Iris pigment epithelial cell (primary cell): ENCODE measurements at places on chromosomes 1 and 21.
A peak's percentile ranks its signal among the peaks of the same experiment; 100 is the strongest.

GRCh38 chr1:43887748-43888147 is 45.9 kb upstream of the ARTN start:
- no peak for DNase-seq

- no peak for DNase-seq
Measured at GRCh38 chr1:118322331-118322730, 137.3 kb upstream of the SPAG17 start.

DNA sequence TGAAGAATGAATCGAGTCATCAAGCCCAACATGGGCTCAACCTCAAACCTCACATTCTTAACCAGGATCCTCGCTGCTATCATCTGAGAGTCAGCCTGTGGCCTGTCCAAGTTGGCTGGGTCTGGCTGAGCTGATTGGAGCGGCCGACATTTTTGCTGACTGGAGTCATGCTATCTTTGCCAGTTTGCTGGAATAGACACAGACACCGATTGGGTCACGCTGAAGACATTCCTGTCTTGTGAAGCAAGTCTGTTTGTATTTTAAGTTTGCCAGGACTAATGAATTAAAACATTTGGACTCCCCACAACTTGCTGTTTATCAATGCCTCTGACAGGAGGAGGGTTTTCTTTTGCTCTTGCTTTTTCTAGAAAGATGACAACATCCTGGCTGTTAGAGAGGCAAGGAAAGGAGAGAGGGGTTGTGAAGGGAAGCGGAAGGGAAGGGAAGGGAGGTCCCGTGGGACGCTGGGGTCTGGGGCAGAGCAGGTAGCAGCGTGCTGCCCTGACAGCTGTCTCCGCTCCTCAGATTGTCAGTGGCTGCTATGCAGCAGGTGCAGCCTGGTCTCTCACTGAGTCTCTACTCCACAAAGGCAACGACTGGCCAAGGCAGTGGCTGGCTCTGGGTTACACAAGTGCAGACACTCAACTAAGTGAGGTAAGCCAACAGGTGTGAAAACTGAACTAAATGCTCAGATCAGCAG is at the start of gene MAP3K7CL:
MAP3K7CL (plus strand) TSS at position 375 of the 700 bp plus-strand sequence. CDS start 2,701 bp downstream, outside the sequence.
- peak; percentile 100 for DNase-seq

DNA sequence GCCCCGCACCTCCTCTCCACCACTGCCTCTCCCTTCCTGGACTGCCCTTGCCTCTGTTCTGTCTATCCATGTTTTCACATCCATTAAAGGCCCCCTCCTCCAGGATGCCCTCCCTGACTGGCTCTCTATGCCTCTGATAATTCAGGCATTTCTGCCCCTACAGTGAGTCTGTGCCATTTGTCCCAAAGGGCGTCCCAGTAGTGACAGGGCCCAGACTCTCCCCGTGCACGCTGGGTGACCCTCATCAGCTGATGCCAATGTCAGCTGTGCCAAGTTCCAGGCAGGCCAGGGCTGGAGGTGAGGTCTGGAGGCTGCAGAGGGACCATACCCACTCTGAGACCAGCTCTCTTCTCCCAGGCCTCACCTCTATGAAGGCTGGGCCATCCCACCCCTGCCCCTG is 3.2 kb upstream of the PLEKHG5 start:
- DNase-seq, result no peak

DNA sequence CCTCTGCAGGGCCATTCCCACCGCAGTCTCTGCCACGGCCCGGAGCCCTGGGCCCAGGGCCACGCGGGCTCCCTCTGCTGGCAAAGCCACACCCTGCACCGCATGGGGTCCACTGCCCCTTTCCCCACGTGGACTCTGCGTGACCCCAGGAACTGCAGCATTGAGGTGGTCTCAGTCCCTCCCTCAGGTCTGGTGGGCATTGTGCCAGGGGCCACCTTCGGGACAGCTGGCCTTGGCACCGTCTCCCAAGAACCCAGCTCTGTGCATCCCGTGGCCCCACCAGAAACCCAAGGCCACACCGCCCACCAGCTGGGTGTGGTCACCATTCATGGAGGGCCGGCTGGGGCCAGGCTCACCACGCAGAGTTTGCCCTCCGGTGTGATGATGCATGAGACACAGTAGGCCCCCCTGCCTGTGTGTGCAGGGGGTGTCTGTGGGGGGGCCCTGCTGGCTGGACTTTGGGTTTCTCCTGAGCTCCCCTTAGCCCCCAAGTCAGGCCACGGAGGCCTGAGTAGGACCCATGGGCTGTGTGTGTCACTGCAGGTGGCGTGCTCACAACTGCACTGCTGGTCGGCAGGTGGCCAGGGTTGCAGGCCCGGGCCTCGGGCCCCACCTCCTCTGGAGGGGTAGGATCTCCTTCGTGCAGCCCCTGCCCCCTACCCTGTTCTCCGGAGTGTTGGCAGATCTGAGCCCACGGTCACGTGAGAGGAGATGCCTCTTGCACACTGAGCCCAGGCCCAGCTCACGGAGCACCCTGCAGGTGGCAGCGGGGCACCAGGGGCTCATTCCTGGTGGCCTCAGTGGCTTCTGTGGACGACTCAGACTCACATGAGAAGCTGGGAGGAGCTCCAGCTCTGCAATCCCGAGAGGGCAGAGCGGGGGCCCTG is 5.8 kb downstream of the VWA1 start:
- no peak for DNase-seq

DNA sequence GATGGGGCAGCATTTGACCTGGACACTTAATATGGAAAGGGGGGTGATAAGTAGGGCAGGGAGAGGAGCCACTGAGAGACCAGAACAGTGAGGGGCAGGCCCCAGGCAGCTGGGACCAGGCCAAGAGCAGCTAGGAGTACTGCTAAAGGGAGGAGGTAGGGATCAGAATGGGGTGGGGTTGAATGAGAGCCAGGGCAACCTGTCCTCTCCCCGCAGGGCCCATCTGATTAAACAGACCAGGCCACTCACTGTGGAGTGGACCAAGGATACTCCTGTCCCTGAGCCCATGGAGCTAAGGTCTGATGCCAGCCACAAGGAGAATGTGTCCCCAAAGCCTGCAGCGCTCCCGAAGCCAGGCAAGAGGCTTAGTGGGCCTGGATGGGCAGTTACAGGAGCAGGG is 2.1 kb downstream of the C1orf167 start:
- no peak for DNase-seq

DNA sequence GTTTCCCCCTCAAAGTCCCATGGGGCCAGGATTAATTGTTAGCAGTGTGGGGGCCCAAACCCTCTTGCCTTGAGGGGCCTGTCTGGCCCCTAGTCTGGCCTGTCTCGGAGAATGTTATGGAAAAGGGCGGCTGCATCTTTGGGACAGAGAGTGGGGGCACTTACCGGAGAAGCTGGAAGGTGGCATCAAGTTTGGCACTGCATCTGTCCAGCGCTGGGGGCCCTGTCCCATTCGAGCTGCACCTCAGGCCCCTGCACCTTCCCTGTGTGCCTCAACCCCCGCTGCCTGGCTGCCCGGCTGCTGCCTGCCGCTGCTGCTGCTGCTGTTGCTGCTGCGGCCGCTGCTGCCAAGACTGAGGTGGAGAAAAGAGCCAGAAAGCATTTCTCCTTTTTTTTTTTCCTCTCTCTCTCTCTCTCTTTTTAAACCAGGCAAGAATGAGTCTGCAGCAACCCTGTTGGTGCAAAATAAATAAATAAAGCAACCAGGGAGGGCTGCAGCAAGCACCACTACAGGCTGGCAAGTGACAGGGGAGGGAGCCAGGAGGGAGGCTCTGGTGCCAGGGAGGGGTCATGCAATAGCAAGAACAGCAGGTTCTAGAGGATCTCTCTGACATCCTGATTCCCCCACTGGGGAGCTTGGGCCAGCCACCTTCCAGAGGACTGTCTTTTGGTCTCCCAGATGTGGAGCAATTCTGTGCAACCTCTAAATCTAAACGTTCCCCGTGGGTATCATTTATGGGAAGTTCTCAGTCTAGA is at the start of gene LINGO4:
LINGO4 (minus strand) TSS at position 354 of the 755 bp plus-strand sequence. CDS start 2,715 bp downstream, outside the sequence.
- no peak for DNase-seq

GRCh38 chr1:31657020-31657804 is 12.5 kb upstream of the PEF1 start:
- DNase-seq, result no peak

GRCh38 chr1:15509586-15509985 is 14.4 kb downstream of the CASP9 start:
- no peak for DNase-seq

DNA sequence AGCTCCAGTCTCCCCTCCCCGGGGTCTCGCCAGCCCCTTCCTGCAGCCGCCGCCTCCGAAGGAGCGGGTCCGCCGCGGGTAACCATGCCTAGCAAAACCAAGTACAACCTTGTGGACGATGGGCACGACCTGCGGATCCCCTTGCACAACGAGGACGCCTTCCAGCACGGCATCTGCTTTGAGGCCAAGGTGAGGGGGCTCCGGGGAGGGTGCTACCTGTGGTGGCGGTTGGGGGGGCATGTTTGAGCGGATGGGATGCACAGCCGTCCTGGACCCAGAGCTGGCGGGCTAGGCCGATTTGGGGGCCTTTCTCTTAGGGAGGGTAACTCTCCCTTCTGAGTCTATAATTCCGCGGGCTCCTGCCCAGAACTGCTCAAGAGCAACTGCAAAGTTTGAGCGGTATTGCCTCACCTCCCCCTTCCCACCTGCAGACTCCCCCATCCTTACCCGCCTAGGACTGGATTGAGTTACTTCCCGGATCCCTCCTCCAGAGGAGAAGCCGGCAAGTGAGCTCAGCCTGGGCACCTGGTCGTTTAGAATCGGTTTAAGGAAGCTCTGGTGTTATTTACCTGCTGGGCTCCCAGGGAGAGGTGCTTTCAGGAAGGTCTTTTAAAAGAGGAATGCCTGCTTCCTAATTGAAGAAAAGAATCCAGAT is 730 bp downstream of the NOS1AP start:
- no peak for DNase-seq

- DNase-seq, result peak; percentile 42
Measured at GRCh38 chr1:113325022-113325421, 65.3 kb upstream of the MAGI3 start.

GRCh38 chr1:55171694-55172093 is 43.5 kb downstream of the USP24 start:
- no peak for DNase-seq

DNA sequence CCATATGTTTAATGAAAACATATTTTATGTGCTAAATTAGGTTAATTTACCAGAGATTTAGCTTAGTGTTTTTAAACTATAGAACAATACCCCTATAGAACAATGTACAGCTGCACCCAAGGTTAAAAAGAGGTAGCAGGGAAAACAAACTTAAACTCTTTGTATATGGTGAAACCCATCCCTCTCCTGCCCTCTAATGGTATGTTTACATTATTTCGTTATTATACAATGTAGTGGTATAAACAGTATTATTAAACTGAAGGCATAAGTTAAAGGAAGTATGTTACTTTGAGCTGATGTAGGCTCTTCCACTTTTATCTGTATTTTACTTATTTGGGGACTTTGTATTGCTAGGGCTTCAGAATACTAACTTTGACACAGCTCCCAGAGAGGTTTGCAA is 16.7 kb upstream of the ZYG11A start:
- peak; percentile 12 for DNase-seq

- DNase-seq, result no peak
Measured at GRCh38 chr21:40967771-40968170, 120.8 kb upstream of the DSCAM start.

GRCh38 chr1:233424779-233425178 is 97.3 kb downstream of the MAP3K21 start:
- DNase-seq, result peak; percentile 15

DNA sequence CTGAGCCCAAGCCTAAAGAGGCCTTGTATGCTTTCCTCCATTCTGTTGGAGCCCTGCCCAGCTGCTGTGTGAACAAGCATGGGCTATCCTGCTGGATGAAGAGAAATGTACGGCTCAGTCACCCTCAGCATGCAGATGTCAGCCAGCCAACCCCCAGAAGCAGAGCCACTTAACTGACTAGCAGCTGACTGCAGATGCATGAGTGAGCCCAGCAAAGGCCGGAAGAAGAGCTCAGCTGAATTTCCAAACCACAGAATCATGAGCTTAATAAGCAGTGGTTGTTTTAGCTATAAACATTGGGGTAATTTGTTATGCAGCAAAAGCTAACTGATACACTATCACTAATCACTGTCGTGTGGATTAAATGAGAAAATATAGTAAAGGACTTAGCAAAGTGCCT is 39.0 kb downstream of the FOXO6 start:
- DNase-seq, result no peak

GRCh38 chr1:156471496-156472490 is 28.8 kb downstream of the MEF2D start:
- DNase-seq, result no peak
